ENCODE measurements at places on chromosomes 3 and 15.
A peak's percentile ranks its signal among the peaks of the same experiment; 100 is the strongest.

DNA sequence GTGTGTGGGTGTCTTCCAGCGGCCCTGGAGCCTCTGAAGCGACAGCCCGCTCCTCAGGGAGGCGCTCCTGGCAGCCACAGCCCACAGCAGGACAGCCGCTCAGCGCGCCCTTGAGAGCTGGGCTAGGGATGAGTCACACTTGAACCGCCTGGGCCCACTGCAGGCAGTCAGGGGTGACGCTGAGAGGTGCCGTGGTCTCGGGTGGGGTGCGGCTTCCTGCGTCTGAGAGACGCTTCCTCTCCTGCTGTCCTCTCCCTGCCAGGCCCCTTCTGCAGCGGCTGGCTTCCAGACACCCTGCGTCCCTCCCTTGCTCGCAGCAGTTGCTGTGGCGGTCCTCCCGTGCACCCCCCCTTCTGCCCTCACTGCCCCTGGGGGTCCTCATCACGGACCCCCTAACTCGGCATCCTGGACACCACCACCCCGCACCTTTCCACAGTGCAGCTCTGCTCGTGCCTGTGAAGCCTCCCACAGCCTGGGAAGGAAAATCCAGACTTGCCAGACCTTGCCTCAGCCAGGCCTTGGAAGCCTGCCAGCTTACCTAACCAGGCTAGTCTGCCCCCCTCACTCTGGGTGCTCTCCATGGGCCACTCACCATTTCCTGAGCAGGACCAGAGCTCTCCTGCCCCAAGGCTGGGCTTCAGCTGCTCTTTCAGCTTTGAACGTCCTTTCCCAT, 1.1 kb upstream of the SPTBN5 start:
- peak; percentile 89 for DNase-seq

GRCh38 chr3:88440701-88441100, 290.9 kb downstream of the C3orf38 start:
- DNase-seq, result no peak

DNA sequence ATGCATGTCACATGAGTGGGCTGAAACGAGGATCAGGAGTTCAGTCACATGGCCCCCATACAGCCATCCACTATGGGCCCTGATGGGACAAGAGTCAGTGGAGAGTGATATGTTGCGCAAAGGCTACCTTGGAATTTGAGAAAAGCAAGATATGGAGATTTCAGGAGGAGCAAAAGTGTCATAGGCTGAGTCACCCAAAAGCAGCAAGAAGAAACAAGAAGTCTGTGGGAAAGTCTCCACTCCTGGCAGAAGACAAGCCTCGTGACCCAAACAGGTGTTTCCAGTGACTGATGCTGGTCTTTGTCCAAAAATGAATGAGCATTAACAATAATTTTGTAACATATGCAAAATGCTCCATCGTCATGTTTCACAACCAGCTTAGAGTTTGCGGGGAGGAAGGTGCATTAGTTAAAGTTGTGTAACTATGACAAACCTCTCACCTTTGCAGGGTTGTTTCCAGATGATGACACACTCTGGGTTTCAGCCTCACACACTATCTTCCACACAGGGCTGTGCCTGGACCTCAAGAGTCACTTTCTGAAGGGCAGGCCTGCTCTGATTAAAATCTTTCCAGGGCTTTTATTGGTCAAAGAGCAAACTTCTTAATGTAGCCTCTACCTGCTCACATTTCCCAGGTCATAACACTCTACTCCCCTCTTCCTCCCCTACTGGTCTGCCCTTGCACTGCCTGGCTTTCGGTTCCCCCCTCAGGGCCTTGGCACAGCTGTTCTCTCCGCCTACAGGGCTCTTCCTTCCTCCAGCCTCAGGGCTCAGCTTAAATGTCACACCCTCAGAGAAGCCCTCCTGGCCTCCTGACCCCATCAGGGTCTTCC, 3.9 kb upstream of the DNASE1L3 start:
- peak; percentile 40 for DNase-seq

- DNase-seq, result no peak
These were observed 8.6 kb downstream of the OXSR1 start for GRCh38 chr3:38173834-38174418.
